ENCODE measurements at places on chromosomes 1 and 21. TPM values are rescaled to one million over a fixed set of nuclear protein-coding genes. Genes with fewer than 3 reads are reported as not detected.

- no peak for DNase-seq
Observed at GRCh38 chr1:117674521-117675400, 68.9 kb downstream of the TENT5C start.

DNA sequence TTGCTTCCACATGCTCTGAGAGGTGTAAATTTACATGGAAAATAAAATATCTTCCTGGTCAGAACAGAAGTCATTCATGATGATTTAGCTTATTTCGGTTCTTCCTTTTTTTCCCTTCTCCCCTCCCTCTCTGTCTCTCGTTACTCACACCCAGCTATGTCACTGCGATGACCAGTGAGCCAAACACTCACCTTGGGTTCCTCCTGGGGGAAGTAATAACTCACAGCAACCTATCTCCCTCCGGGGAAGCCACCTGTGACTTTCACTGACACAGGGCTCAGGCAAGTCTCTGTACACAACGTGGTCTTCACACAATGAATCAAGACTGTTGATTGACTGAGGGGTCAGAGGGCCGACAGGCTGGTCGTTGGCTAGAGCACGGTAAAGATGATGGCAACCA lies 135.3 kb upstream of the VANGL1 start:
- no peak for DNase-seq

DNA sequence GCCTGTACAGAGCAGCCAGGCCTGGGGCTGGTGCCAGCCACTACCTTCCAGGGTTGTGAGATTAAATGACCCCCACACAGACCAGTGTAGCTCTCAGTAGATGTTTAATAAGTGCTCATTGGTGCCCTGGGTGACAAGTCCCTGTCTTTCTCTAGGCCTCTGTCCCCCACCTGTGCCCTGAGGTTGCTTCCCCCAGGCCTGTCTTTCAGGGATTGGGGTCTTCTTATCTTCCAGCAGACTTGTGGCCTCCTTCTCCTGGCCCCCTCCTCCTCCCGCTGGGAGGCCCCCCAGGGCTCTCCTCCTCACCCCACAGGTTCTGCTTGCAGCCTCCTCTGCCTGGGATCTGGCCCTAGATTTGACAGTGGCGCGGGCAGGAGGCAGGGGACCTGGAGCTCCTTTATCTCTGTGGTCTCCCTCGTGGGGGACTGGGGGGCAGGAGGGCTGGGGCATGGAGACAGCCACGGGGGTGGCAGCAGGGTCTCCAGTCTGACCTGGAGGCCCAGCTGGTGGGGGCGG lies 40.3 kb downstream of the EPHA2 start:
- DNase-seq = no peak

GRCh38 chr1:240492832-240493440 lies 119.0 kb downstream of the GREM2 start:
- no peak for DNase-seq

The RNF207 gene
- polyA plus RNA-seq = 7.8 TPM

GRCh38 chr21:45022736-45023135 lies 51.6 kb upstream of the ADARB1 start:
- no peak for DNase-seq

The GPR52 gene
- not detected for polyA plus RNA-seq

DNA sequence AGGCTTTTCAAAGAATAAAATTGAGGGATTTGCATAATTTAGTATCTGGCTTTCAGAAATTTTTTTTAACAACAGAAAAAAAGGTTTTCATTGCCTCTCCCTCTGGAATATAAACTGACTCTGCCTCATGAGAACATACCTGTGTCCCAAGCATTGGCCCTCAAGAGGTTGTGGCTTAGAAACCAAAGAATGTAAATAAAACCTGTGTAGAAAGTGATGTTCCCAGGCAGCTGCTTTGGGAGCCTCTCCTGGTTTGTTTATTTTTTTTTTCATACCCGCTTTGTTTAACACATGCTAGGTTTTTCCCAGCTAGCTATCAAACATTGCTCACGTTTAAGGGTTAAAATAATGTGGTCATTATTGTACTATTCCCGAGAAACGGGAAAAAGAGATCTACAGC lies 40.5 kb upstream of the IFNAR2 start:
- DNase-seq = no peak

DNA sequence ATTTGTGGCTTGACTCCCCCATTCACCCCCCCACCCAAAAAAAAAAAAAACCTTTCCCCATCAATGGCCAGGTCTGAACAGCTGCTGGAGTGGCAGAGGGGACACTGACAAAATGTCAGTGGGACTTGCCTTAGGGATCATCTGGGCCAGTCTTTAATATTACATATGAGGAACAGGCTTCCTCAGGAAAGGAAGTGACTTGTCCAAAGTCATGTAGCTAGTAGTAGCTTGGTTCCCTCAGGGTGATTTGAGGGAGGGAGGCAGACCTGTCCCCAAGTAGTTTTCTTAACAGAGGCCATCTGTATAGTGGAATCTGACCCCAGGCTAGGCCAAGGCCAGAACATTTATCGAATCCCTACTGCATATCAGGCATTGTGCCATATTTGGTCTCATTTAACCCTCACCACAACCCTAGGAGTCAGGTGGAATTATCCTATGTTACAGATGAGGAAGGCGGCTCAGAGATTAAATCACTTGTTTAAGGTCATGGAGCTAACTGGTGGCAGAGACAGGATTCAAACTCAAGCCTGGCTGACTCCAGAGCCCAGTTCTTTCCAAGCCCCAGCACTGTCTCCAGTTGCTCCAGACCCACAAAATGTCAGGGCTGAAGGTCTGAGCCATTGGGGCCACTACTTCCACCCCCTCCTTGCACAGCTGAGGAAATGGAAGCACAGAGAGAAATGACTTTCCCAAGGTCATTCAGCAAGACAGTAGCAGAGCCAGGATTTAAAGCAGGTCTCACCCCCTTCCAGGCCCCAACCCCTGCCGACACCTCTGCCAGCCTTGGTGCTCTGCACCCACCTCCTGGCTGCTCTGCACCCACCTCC lies 10.4 kb downstream of the ZBTB7B start:
- no peak for DNase-seq

The CADM3 gene
- polyA plus RNA-seq = 0.93 TPM

The WNT2B gene
- 4.5 TPM for polyA plus RNA-seq

The HMGCL gene
- 22.5 TPM for polyA plus RNA-seq

Measured in muscle of arm (tissue), 14 donors.